ENCODE measurements at places on chromosomes 4 and X.

- no peak for DNase-seq
These were observed 59.8 kb upstream of the RELL1 start for GRCh38 chr4:37745946-37746345.

- DNase-seq = no peak
These were observed 97.1 kb downstream of the LDB2 start for GRCh38 chr4:16801356-16801755.

DNA sequence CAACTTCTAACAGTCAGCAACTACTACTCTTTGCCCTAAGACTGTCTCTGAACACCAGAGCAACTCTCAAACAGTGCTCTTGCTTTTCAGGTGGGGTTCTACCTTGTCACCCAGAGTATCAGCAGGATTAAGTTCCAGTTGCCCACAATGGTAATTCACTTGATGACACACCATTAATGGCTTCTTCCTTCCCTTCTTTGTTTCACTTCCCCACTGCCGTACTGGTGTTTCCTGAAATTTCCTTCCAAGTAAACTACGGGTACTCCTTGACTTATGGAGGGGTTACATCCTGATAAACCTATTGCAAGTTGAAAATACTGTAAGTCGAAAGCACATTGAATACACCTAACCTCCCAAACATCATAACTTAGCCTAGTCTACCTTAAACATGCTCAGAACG is 36.6 kb upstream of the PDK3 start:
- DNase-seq = no peak

- no peak for DNase-seq
These were observed 43.2 kb upstream of the NEIL3 start for GRCh38 chr4:177266506-177266905.

GRCh38 chr4:76606645-76607265 is 171.7 kb downstream of the SHROOM3 start:
- no peak for DNase-seq

DNA sequence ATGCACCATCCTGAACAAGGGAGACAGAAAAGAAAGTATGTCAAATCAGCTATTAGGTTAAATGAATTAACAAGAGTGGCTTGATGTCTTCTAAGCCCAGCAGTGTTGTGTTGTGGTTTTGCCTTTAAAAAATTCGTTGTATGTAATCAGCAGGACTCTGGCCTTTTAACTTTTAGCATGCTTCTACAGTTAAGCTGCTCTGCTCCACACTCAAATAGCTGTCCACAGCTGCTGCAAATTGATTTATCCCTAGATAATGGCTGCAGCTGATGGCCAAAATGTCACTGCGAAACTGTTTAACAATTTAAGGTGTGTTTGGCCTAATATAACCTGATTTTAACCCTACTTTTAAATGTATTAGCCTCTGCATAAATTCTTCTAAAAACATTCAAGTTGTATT is 85.8 kb downstream of the CXXC4 start:
- DNase-seq = no peak

GRCh38 chr4:102687982-102688433 is 72.8 kb downstream of the MANBA start:
- no peak for DNase-seq

DNA sequence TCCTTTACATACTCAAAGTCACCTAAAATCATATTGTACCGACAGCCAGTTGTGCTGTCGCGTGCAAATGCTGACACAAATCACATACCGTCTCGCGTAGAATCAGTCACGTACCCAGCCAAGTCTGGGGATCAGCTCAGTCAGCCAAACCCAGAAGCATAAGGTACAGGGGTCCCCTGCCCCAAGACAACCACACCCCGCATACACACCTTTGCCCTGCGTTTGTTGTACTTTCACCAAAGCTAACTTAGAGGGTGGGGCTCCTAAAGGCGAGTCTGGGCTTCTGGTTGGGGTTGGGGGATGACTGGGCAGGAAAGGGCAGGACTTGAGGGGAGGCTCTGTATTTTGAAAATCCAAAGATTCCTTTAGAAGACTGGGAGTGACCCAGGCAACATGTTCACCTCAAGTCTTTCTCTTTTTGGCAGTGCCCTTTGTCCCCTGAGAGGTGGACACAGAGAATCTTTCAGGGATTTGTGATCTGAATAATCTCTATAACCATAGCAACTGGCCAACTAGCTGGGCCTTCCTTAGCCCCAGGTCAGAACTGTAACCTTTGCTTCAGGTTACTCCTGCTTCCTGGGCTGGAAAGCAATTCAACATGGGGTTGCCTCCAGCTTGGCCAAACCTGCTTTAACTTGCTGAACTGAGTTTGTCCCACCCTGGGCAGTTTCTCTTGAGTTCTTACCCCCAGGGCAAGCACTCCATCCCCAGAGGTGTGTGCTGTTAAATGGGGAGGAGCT is 992 bp downstream of the GDPD2 start:
- DNase-seq = no peak

DNA sequence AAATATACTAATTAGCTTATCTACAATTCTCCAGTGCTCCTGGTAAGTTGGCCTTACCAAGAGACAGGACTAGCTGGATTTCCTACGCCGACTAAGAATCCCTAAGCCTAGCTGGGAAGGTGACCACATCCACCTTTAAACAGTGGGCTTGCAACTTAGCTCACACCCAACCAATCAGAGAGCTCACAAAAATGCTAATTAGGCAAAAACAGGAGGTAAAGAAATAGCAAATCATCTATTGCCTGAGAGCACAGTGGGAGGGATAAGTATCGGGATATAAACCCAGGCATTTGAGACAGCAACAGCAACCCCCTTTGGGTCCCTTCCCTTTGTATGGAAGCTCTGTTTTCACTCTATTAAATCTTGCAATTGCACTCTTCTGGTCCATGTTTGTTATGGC is 1025.0 kb downstream of the RAB28 start:
- no peak for DNase-seq
